ENCODE measurements at places on chromosomes 3 and 15.

- DNase-seq = no peak
Measured at GRCh38 chr15:88132499-88132898, 124.0 kb downstream of the NTRK3 start.

- DNase-seq = no peak
Measured at GRCh38 chr3:177426878-177427495, 229.7 kb upstream of the TBL1XR1 start.

GRCh38 chr15:99440029-99440428 is 125.8 kb upstream of the MEF2A start:
- no peak for DNase-seq

- DNase-seq = no peak
Measured at GRCh38 chr3:24042174-24043059, 97.3 kb downstream of the NR1D2 start.

DNA sequence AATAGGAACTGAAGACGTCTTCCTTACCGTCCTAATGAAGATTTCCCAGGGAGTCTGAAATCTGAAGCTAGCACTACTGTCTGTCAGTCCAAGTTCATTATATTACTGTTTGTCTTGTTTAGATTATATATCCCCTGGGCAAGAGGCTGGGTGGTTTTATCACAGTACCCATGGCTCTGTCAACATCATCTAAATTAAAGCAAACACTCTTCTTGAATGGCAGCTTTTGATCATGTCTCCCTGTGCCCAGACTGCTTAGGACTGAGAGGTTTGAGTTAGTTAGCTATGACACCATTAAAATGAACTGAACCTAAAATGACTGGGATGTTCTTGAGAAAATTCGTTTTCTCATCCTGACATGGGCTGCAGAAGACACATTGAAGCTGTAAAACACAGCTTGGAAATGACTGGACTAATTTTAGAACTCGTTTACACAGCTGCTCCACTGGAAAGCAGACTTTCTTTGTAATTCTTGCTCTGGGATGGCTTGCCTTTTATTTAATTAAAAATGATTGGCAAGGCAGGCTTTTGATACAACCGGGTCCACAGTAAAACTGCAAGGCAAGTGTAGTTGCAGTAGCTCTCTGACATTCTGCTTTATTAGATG is 243.5 kb downstream of the MFSD1 start:
- no peak for DNase-seq

GRCh38 chr15:52709187-52709981 is 30.2 kb upstream of the ATOSA start:
- DNase-seq = no peak

GRCh38 chr3:49656541-49657112 is 17.5 kb upstream of the APEH start:
- no peak for DNase-seq

DNA sequence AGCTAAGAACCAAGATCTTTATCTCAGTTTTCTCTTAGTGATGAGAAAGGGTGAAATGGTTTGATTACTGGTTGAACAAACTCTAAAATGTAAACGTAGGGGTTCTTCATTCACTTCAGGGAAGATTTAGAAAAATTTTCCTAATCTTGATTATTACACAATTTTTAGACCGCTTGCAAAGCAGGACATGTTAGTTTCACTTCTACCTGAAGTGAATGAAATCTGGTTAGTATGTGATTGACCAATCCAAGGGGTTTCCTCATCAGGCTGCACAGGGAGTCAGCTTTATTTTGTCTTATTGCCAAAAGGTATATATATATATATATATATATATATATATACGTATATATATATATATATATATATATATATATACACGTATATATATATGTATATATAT is 740.4 kb downstream of the TUSC7 start:
- no peak for DNase-seq

- DNase-seq = no peak
Measured at GRCh38 chr3:101453961-101454360, 59.1 kb downstream of the SENP7 start.

DNA sequence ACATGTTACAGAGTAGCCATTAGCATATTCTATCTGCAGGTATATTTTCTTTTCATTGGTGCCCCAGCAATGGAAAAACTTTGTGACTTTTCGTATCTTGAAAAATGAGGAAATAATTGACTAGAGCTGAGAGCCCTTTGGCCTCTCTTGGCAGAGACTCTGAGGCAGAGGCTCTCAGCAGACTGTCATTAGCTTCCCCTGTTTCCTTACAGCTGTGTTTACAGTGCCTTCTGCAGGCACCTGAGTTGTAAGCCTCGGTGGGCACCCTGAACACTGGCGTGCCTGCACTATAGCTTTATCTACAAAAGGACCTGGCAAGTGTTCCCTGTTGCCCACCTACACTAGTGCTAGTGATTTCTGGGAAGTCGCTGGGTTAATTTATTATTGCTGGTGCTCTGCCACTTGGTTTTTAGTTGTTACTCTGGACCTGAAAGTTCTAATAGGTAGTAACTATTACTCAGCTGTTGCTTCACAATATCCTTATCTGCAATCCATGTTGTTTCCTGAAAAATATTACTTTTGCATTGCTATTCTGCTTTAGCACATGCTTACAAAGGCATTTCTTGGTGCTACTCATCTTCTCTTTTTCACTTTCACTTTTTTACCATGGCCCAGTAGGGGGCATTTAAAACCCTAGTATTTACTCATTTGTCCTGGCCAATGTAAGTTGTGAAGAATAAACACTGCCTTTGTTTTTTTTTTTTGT is 7.8 kb upstream of the GPR171 start:
- no peak for DNase-seq

- DNase-seq = no peak
Measured at GRCh38 chr3:16295298-16295890, 30.4 kb downstream of the OXNAD1 start.
